Transverse colon (tissue), 4 donors: ENCODE measurements at places on chromosomes 5 and 9. TPM values are rescaled to one million over a fixed set of nuclear protein-coding genes. Genes with fewer than 3 reads are reported as not detected.

- DNase-seq: peak; percentile 48
- no peaks in the 10 kb centered on the region for H3K36me3 ChIP-seq
- H3K27ac ChIP-seq: peak overlapping the region; percentile 90
- peaks cover 31% of the 10 kb centered on the region for H3K4me1 ChIP-seq
- peak overlapping the region; percentile 94 for H3K4me3 ChIP-seq
- no peaks in the 10 kb centered on the region for H3K27me3 ChIP-seq
These were observed 1.4 kb downstream of the MLLT3 start for GRCh38 chr9:20620650-20621470.

GRCh38 chr5:43017428-43017815, 22.7 kb downstream of the ANXA2R start:
- peak overlapping the region; percentile 93 for H3K27ac ChIP-seq
- peak overlapping the region; percentile 61 for H3K4me3 ChIP-seq
- peak; percentile 54 for DNase-seq
- H3K4me1 ChIP-seq: no peaks in the 10 kb centered on the region

DNA sequence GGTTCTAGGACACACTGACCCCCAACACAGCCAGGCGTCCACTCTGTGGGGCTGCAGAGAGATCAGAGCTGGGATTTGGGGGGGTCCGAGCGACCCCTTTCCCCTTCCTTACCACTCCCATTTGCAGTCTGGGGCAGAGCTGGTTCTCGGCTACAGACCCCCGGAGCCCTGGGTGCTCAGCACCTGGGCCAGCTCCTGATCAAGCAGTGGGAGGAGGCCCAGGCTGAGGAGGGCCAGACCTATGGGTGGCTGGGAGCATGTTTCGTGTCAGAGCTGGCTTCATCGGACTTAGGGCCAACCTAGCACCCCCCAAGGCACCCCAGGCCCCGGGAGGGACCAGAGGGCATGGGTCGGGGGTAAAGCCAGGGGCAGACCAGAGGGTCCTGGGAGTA, 7.6 kb downstream of the GRIN1 start:
- H3K27ac ChIP-seq: no peak overlapping the region
- no peaks in the 10 kb centered on the region for H3K36me3 ChIP-seq
- no peak for DNase-seq
- H3K4me1 ChIP-seq: no peaks in the 10 kb centered on the region
- H3K4me3 ChIP-seq: no peak overlapping the region

The SLC36A3 gene
- total RNA-seq: not detected

The ARID3C gene
- not detected for total RNA-seq

DNA sequence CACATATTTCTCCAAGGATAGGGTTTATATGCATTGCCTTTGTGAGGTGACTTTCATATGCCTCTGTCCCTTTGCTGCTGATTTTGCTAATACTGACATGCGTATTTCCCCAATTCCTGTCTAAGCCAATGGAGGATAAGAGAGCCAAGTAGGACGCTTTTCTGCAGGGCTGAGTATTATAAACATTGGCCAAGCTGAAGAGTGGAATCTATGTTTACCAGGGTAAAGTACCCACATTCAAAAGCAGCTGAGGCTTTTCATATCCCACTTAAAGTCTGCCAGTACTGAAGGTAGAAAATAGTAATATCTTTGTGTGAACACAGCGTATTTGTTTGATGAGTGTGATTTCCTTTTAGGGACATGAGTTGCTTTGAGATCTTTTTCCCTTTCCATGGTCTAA, 128.8 kb upstream of the GPR151 start:
- no peak overlapping the region for H3K27ac ChIP-seq
- H3K4me1 ChIP-seq: peaks cover 6% of the 10 kb centered on the region
- H3K36me3 ChIP-seq: no peaks in the 10 kb centered on the region

DNA sequence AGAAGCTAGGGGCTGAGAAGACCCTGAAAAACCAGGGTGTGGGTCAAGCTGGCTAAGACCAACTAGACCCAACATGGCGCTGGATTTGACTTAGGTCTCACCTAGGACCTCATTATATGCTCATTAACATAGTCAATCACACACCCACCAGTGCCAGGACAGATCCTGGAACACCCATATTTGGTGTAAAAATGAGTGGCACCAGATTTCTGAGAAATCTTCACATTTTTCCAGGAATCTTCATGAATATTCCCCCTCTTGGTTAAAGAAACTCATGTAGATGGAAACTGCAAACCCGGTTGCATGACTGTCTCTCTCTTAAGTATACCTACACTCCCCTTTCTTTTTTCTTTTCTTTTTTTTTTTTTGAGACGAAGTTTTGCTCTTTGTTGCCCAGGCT, 17.9 kb upstream of the RAB14 start:
- H3K36me3 ChIP-seq: no peaks in the 10 kb centered on the region
- H3K4me3 ChIP-seq: no peak overlapping the region
- H3K4me1 ChIP-seq: no peaks in the 10 kb centered on the region
- no peak overlapping the region for H3K27ac ChIP-seq
- no peaks in the 10 kb centered on the region for H3K27me3 ChIP-seq
- DNase-seq: no peak
